Activated CD4-positive, alpha-beta T cell treated with anti-CD3 and anti-CD28 coated beads, Interleukin-2, Interleukin-6, amounts not matched to agents 100 ng/mL and 50 ng/mL, durations not matched to agents 16 hours and 8 hours (primary cell): ENCODE measurements at places on chromosomes 5 and 9.

GRCh38 chr9:104950838-104951237 lies 22.9 kb upstream of the ABCA1 start:
- DNase-seq, result no peak

DNA sequence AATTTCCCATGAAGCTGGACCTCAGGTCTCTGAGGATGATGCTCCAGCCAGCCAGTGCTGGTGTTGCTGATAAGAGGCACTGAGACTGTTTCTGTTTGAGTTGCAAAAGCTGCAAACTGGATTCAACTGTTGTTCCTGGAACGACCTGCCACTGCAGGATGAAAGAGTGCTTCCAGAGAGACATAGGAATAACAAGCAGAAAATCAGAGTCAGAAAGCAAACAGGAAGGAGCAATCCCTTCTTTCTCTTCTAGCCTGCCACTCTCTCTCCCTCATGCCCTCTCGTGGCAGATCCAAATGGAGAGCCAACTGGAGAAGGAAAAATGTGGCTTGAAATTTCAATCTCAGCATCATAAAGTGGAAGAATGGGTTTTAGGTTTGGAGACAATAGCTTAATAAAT lies 110.4 kb downstream of the STARD4 start:
- no peak for DNase-seq

- DNase-seq, result no peak
Measured at GRCh38 chr5:89087551-89088318, 204.8 kb upstream of the MEF2C start.

DNA sequence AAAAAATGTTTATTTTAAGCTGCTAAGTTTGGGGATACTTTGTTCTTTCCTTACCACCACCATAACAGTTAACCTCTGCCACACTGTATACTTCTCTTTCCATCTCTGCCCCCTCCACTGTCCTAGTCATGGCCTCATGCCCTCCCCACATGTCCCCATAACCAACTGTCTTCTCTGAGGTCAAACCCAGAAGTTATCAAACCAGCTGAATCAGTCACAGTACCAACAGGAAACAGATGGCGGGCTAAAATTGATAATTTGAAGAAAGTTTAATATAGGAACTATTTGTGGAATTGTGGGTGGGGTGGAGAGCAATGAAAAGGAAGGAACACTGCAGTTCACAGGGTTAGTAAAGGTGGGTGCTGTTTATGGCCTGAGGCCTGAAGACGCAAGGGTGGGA lies 5.7 kb upstream of the DCTN4 start:
- no peak for DNase-seq

- no peak for DNase-seq
Measured at GRCh38 chr5:108649646-108650045, 98.1 kb upstream of the FER start.

- no peak for DNase-seq
Measured at GRCh38 chr9:33136721-33137670, 30.1 kb downstream of the B4GALT1 start.

DNA sequence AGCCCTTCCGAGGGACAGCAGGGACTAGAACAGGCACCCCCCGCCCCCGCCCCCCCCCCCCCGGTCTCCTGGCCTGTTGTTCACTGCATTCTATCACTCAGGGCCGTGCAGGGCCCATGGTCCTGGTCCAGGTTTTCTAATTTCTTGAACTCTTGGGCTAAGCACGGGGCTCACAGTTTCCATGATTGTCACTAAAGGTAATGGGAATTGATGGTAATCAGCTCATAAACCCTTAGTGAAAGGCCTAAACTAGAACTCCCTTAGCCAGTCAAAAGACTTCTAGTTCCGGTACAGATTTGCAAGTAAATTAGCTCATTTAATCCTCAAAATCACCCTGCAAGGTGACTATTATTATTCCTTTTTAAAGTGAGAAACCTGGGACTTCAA lies 14.7 kb upstream of the PWWP2A start:
- no peak for DNase-seq

DNA sequence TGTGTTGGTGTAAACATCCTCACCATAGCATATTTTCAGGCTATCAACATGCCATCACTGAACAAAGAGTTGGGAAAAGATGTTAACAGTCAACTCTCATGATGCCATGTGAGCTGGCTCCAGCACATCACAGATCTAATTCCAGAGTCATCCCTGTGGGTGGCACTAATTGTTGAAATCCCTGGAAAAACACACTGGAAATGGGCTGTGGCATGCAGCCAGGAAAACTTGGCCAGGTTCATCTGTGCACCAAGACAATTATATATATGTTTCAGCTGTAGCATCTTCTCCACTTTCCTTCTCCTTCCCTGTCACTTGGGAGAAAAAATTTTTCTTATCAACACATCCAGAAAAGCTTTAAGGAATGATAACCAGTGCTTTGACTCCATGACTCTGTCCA lies 313.7 kb downstream of the TRIM32 start:
- DNase-seq, result no peak

DNA sequence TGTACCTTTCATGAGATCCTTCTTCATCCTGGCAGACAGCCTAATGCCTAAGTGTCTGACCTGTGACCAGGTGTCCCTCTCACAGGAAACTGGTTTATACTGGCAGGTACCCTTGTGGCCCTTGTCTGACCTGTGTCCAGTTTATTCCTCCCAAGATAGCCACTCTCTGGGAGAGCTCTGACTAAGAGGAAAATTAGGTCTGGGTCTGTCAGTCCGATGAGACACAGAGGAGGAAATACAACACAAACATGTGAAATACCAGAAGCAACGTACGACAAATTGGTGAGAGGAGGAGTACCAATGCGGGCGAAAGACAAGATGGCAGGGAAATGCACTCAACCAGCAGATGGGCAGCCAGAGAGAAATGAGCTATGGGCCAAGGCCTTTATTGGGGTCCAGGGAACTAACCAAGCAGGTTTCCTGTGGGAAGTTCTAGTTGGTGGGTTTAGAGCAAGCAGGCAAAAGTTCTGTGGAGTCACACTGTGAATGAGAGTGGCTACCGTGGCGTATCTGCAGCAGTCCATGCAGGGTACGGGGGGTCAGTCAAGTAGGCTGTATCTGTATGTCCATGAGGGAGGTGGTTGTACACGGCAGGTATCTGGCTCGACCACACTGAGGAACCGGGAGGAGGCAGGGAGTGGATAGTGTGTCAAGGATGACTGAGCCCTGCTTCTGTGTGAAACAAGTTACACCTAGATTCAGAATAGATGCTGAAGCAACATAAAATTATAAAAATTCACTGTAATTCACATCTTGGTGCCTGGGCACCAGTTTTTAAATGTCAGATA lies 109.0 kb downstream of the MLLT3 start:
- no peak for DNase-seq

DNA sequence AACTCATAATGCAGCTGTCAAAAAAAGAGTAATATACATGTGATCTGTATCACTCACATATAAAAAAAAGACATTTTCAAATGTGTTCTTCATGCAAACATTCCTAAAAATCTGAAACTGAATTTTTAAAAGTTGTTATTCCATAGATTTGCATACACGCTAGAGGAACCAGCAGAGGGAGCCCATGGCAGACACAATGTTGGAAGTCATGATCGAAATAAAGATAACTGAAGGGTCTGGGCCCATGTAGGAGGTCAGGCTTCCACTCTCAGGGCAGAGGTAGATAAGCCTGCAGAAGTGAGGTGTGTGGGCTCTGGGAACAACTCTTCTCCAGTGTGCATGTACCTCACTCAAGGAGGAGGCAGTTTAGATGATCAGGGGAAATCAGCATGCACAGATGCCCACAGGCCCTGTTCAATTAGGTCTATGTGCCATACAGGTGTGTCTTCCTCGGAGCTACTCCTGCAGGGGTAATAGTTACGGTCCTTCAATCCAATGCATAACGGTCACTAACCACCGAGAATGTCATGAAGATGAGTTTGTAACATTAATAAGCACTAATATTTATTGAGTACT lies 208.6 kb downstream of the EPB41L4A start:
- no peak for DNase-seq

DNA sequence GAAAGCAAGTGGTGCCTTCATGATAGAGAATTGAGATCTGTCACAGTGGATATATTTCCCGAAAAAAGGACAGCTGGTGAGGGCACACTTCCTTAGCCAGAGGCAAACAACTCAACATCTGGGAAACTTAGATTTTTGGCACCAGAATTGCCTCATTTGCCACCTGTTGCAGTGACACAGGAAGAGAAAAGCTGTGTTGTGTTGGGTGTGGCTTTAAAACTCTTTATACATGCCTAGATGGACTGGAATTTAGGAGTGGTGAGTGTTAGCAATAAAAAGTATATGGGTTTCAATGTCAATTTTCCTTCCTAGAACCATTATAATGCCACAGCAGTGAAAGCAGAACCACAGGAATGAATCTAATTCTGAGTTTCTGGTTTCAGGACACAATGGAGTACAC lies 62.6 kb upstream of the CEMIP2 start:
- DNase-seq, result no peak

- DNase-seq, result no peak
Measured at GRCh38 chr5:76941442-76941841, 11.4 kb upstream of the CRHBP start.

DNA sequence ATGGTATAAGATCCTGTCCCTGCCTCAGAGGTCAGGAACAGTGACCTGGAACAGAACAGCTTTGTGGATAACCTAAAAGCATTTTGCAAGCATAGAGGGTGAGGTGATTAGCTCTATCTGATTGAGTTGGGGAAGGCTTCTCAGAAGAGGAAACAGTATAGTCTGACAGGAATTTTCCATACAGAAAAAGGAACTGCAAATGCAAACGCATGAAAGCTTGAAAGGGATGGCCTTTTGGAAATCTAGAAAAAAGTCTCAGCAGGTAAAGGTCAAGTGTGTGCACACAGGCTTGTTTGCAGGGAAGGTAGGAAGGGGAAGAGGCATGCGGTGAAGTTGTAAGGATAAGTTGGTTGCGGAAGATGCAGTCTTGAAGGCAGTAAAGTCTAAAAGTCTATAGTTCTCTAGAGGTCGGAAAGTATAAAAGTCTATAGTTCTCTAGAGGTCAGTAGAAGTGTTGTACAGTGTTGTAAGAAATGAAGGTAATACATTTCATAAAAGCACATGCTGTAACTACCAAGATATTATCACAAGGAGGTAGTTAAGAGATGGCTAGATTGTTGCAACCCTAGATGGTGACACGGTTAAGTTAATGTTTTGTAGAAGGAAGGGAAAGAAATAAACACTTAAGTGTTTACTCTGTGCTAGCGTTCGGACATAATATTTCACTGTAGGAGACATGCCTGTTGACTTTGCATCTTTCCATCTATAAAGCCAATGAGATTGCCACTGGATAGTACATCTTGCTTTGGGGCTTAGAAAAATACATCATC lies 16.7 kb upstream of the HSPB3 start:
- no peak for DNase-seq

GRCh38 chr9:89596937-89597555 lies 7.8 kb upstream of the GADD45G start:
- DNase-seq, result no peak

- DNase-seq, result no peak
Measured at GRCh38 chr9:9750719-9751118, 862.1 kb downstream of the PTPRD start.

- peak; percentile 79 for DNase-seq
Measured at GRCh38 chr9:120845255-120845654, 2.5 kb upstream of the PSMD5 start.

DNA sequence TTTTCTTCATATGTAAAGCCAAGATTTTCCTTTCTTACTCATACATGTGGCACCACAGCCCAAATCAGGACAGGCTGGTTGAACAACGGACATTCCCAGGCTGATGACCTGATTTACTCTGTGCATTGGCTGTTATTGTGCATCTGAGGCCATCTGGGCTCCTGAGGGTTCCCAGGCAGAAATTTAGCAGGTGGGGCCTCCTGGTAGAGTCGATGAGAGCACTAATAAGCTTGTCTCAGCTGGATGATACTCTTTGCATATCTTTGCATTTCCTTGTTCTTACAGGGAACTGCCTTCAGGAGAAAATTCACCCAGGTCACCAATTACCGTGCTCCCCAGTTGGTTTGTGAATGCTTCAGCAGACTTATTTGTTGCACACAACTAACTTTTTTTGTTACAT lies 605.1 kb downstream of the ELAVL2 start:
- no peak for DNase-seq

DNA sequence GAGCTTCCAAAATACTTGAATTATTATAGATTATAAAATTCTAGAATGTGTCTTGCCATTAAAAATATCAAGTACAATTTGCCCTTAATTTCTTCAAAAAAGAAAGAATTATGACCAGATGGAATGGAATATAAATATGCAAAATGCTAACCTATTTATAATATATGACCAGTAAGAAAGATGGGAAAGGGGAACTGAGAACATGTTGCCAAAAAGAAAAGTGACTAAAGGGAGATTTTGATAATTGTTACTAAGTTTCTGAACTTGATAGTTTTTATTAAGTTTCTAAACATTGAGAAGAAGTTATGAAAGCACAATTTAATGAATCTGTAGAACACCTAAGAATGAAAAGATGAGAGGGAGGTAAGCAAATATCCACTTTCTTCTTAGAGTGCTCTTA lies 188.4 kb upstream of the NR4A3 start:
- no peak for DNase-seq

- peak; percentile 56 for DNase-seq
Measured at GRCh38 chr5:115544043-115544435, 536 bp downstream of the FEM1C start.

- no peak for DNase-seq
Measured at GRCh38 chr9:137123468-137123837, 8.9 kb upstream of the DPP7 start.

- no peak for DNase-seq
Measured at GRCh38 chr9:70954126-70954525, 167.3 kb downstream of the TRPM3 start.
